Fibroblast of the aortic adventitia (primary cell): ENCODE measurements at places on chromosomes 12 and 14. TPM values are rescaled to one million over a fixed set of nuclear protein-coding genes. Genes with fewer than 3 reads are reported as not detected.

DNA sequence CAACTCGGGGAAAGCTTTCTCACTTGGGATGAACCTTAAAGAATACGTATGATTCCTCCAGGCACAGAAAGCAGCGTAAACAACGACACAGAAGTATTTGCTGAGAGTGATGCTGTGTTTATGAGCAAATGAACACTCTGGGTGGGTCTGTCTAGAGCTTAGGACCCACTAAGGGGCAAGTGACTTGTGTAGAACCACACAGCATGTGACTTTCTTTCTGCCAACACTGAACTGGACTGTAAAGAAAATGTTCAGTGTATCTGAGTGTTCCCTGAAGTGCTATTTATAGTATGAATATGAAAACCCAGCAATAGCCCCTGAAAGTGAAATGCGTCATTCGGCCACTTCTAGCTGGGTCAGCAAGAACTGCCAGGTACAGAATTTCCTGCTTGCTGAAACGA lies 78.5 kb downstream of the ST8SIA1 start:
- no peak for DNase-seq

TPH2 gene
- not detected in 2 replicates for total RNA-seq

GRCh38 chr12:49244176-49244575 lies 20.7 kb upstream of the TUBA1C start:
- peak; percentile 69 for DNase-seq

CLEC14A gene
- 0.63 and 4.5 TPM in 2 replicates for total RNA-seq

- DNase-seq, result no peak
Measured at GRCh38 chr12:53956251-53956887, 1.7 kb downstream of the HOXC12 start.

ST8SIA1 gene
- 4.6 and 13.7 TPM in 2 replicates for total RNA-seq

DNA sequence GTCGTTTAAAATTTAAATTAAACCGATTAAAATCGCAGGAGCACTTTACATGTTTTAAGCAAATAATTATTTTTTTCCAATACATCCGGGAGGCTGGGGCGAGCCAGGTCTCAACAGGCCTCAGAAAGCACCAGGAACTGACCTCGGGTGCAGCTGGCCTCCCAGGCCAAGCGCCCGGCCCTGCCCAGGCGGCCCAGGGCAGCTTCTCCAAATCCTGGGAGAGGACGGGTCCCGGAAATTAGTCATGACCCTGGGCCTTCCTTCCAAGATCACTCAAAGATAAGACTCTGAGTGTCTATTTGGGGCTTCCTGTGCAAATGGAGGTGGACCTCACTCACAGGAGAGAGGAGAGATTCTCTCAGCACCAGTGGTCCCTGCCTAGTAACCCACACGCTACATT lies 177.1 kb downstream of the BCL11B start:
- no peak for DNase-seq

DNA sequence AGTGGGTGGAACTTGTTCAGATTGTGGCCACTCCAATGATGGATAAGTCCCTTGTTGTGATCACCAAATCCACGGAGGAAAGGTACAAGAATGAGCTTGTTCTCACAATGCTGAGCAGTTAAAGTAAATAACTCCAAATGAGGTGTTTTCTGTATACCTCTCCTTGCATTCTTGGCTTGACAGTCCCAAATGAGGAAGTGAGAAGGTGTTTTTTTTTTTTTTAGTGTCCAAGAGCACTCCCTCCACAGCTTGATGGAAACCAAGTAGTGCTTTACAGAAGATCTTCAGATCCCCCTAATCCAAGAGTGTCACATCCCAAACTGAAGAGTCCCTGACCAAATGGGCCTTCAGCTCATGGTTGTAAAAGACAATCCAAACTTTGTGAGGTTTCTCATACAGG lies 153.6 kb downstream of the ATP23 start:
- no peak for DNase-seq

GAS2L3 gene
- 4.2 and 38.0 TPM in 2 replicates for total RNA-seq

ATP2A2 gene
- total RNA-seq, result 99.7 and 139 TPM in 2 replicates

- DNase-seq, result no peak
Measured at GRCh38 chr14:61811882-61812346, 49.7 kb downstream of the SNAPC1 start.

DNA sequence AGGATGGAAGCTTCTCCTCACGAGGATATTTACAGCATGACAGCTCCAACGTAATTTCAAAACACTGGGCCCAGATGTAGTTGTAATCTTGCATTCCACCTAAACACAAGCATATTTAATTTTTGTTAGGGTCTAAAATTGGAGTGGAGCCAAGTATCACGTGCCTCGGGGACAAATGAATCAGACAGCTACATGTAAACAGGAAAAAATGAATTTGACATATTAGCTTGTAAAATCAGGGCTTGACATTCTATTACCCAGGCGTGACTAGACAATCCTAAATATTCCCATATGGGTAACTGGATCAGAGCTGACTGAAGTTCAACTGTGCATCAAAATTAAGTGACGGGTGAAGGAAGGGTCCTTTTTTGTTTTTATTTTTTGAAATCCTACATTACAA lies 59.0 kb downstream of the MDM2 start:
- no peak for DNase-seq

BMP4 gene
- total RNA-seq, result 14.4 and 23.8 TPM in 2 replicates

- peak; percentile 92 for DNase-seq
Measured at GRCh38 chr12:55720894-55721444, 776 bp downstream of the RDH5 start.

GRCh38 chr14:99564256-99564925 lies 39.6 kb downstream of the CCDC85C start:
- DNase-seq, result peak; percentile 88

SSPN gene
- total RNA-seq, result 9.3 and 23.0 TPM in 2 replicates

DNA sequence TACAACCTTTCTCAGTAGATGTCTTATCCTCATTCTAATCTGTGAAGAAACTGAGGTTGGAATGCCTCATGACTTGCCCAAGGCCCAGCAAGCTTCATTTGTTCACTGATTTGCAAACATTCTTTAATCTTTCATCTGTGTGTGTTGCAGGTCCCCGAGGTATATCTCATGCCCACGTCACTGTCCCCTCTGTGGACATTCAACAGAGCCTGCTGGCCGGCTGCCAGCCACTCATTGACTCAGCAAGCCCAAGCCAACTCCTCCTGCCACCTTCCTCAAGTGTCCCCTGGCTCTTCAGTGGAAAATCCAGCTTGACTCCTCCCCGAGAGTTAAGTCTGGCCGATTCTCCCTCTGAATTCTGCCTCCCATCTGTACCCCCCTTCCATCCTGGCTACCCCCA lies 1.9 kb upstream of the DCAF4 start:
- no peak for DNase-seq

- DNase-seq, result no peak
Measured at GRCh38 chr14:20555845-20556244, 5.0 kb downstream of the RNASE9 start.

PLCZ1 gene
- 0.18 TPM in 1 of 2 replicates, not detected in the other for total RNA-seq

DNA sequence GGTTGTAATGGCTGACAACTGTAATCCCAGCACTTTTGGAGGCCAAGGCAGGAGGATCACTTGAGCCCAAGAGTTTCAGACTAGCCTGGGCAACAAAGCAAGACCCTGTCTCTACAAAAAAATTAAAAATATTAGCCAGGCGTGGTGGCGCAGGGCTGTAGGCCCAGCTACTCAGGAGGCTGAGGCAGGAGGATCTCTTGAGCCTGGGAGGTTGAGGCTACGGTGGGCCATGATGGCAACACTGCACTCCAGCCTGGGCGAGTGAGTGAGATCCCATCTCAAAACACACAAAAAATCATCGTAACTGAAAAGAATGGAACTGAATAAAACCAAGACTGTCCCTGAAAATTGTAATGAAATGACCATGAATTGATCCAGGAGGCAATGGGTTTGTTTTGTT lies 6.1 kb downstream of the CAMKK2 start:
- DNase-seq, result no peak

B4GALNT1 gene
- total RNA-seq, result 1.7 and 6.9 TPM in 2 replicates
